ENCODE measurements at places on chromosomes 6 and 20.

GRCh38 chr6:90295854-90296340, 746 bp downstream of the BACH2 start:
- DNase-seq = peak; percentile 46

- DNase-seq = no peak
Observed at GRCh38 chr6:19538096-19538495, 299.1 kb upstream of the ID4 start.

DNA sequence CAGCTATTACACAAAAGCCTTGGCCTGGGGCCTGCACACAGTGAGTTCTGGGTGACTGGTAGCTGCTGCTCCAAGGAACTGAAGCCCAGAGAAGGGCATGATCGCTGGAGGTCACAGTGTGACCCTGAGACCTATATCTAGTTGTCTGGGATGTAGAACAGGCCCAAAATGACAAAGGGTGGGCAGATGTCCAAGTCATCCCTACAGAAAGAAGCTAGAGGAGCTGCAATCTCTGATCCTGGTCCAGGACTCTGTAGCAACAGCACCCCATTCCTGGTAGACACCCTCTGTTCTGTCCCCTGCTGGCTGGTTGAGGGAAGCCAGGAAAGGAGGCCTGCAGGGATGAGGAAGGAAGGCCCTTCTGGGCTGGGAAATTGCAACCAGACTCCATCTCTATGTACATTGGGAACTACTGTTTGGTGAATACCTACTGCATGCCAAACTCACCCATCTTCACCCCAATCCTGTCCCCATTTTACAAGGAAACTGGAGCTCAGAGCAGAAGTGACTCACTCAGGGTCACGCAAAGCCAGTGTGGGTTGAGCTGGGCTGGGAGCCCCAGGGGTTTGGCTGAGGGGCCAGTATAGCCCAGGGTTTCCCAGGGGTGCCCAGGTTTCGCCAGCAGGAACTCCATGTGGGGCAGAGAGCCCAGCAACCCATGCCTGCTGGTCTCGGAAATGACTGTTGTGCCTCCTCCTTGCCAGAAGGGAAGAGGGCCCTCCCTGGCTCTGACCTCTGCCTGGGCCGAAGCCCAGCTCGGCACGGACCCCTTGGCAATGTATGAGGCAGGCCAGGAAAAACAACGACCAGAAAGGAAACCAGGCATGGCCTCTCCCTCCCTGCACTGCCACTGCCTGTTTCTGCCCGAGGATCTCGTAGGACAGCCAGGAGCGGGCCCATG, 44.9 kb upstream of the TLDC2 start:
- DNase-seq = no peak

- DNase-seq = no peak
Observed at GRCh38 chr20:23069108-23069507, 17.0 kb downstream of the CD93 start.

- no peak for DNase-seq
Observed at GRCh38 chr20:61955668-61956395, 109.8 kb downstream of the TAF4 start.

DNA sequence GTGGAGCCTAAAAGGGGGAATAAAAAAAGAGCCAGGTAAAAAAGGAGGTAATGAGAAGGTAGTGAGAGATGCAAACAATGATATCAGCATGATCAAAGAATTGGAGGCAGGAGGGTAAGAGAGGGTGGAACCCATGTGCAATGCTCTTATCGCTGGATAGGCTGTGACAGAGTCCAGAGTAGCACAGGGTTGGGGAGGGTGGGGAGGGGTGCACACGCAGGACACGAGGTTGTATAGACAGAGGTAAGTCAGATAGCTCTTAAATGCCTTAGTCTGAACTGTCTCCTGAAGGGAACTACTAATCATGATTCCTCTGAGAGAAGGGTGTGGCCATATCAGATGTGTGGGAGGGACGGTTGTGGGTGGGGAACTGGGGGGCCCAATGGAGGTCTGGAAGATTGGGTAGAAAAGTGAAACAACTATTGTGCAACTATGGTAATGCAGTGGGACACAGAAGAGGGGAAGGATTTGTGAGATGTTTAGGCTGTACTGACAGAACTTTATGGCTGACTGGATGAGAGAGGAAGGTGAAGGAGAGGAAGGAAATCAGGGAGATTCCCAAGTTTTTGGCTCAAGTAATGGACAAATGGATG, 354.8 kb downstream of the BTBD9 start:
- no peak for DNase-seq

- DNase-seq = no peak
Observed at GRCh38 chr6:2982426-2983117, 11.2 kb upstream of the SERPINB6 start.

DNA sequence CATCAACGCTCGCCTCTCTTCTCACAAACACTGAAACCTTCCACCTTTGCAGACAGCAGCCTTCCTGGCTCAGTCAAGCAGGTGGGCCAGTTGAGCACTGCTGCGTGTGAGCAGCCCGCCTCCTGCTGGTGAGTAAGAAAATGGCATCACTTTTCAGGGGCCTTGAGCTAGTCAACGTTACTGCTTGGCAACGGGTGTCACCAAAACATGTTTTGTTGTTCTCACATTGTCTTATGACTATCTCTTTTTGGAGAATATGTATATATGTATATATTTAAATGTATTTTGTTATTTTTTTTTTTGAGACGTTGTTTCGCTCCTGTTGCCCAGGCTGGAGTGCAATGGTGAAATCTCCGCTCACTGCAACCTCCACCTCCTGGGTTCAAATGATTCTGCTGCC, 97.0 kb upstream of the AGPAT4 start:
- peak; percentile 42 for DNase-seq

DNA sequence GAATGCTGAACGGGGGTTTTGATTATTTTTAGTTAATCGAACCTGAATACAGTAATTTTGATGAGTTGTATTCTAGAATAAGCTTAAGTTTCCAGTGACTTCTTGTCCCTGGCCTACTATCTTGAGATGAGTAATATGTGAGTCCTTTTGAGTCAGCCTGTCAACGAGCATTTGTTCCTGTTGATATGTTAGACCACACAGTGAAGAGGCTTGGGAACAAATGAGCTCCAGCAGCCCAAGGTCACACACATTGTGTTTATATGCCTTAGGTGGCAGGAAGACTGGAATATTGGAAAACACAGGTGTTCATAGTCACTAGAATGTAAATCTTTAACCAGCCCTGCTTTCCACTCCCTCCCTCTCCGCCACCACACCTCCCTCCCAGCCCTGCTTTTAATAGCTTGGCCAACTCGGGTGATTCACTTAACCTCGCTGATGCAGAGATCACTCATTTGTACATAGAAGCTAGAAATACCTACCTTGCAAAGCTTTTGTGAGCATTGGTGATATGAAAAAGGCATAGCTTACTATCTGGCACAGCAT, 9.1 kb downstream of the SMPDL3A start:
- DNase-seq = no peak

DNA sequence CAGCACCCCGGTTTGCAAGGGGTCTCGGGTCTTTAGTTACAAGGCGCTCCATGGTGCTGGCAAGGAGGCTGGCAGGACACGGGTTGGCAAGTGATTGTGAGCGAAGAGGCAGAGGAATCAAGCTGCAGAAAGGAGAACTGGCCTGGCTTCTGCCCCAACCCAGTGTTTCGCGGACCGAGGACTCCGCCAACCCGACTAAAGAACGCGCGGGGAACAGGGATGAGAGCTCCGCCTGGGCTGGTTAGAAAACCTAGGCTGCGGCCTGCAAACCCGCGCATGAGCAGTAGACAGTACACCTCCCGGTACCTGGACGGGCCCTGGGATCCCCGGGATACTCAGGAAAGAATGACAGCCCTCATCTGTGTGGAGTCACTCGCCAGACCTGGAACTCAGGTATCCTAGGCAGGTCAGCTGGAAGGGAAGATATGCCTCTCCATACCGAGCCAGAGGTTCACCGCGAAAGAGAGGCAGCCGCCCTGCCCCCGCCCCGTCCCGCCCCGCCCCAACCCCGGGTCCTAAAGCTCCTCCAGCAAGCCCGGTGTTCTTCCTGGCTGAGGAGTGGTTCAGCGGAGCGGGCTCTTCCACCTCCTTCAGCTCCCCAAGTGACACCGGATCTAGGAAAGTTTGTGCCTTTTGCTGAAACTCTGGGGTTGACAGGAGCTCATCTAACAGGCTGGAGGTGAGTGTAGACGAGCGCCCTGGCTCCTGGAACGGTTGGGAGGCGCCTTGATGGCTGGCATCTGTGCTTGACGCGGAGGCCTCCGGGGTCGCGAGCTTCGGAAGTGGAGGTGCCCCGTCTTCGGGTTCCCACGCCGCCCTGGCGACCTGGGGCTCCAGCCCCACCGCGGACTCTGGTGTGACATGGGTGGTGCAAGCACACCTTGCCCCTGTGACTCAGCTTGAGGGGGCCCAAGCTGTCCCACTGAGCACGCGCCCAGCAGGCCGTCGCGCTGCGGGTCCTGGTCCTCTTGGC, 1847.3 kb upstream of the DEFB115 start:
- DNase-seq = no peak

DNA sequence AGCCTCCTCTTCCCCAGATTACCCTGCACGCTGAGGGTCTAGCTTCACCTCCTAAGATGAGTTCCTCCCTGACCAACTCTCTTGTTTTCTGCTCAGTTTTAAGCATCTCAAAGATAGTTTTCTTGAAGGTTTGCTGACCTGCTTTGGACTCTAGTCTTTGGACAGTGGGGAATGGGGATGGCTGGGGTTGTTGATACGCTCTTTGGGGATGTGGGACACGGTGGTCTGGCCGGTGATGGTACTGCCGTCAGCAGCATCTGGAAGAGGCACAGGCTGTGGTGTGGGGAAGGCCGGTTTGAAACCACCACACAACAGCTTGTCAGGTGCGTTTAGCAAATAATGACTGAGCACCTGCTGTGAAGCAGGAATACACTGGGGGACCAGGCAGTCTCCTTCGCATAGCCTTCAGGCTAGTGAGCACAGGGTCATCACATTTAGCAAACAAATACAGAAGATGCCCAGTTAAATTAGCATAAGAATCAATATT, 94.1 kb downstream of the TMEM242 start:
- no peak for DNase-seq

DNA sequence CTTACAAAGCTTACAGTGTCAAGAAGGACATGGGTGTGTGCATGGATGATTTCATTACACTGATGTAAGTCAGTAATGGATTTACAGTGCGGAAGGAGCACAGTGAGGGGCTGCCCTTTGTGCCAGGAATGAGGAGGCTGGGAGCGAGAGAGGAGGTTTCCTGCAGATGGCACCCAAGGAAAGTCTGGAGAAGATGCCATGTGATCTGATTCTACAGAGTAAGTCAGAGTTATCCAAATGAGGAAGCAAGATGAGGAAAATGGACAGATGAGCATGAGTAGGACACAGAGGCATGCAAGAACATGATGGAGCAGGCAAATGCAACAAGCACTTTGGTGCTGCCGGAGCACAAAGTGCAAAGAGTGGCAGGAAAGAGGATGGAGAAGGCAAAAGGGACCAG, 29.7 kb downstream of the MAP7 start:
- DNase-seq = no peak

GRCh38 chr6:18011287-18011686, 23.9 kb upstream of the KIF13A start:
- DNase-seq = no peak

GRCh38 chr20:39990692-39991091, 698.3 kb downstream of the MAFB start:
- DNase-seq = no peak

GRCh38 chr20:64065974-64066343, 3.0 kb downstream of the TCEA2 start:
- no peak for DNase-seq

DNA sequence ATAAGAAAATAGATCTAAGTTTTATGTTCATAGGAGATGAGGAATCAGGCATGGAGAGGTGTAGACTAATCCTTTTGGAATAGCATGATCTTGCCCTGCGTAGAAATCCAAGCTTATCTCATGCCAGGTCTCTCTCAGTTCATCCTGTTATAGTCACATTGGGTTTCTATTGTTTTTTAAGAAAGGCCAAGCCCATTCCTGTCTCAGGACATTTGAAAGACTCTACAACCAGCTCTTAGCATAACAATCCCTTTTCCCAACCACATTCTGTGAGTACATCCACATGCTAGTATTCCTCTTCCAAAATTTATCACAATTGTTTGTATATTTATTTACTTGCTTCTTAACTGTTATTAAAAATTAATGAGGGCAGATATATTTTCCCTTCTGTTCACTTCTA, 130.3 kb downstream of the MMUT start:
- no peak for DNase-seq

- no peak for DNase-seq
Observed at GRCh38 chr6:33420491-33421343, 852 bp downstream of the SYNGAP1 start.

- peak; percentile 95 for DNase-seq
Observed at GRCh38 chr20:53915446-53916172, 154.8 kb downstream of the BCAS1 start.

DNA sequence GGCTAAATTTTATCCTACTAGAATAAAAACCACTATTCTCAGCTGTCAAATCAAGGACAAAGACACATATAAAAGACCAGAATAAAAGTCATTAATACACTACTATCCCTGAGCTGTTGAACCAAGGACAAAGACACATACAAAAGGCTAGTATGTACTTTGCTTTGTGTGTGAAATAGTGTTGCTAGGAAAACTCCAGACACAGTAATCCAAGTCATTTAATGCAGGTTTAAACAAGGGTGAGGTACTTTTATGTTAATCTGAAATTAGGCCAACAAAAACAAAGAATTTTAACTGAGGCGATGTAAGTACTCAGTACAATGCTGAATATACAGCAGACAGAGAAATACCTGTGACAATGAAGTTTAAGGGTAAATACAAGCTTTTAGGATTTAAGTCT, 18.9 kb downstream of the GCLC start:
- DNase-seq = no peak

GRCh38 chr6:154410619-154411072, 54.0 kb upstream of the IPCEF1 start:
- DNase-seq = no peak

All from stimulated activated CD4-positive, alpha-beta T cell treated with anti-CD3 and anti-CD28 coated beads, TNF-alpha, amount 100 ng/mL, for 1 hour (primary cell).